ENCODE measurements at places on chromosomes 16 and 17.

DNA sequence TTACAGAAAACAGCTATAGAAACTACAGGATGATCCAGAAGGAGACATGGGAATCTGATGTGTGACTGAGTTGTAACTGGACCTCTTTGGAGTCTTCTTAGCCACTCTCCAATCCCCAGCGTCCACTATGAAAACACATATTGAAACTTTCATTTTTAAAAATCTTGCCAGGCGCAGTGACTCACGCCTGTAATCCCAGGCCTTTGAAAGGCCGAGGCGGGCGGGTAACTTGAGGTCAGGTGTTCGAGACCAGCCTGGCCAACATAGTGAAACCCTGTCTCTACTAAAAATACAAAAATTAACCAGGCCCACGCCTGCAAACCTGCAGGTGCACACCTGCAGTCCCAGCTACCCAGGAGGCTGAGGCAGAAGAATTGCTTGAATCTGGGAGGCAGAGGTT, 53.3 kb downstream of the HIC1 start:
- no peak for DNase-seq

DNA sequence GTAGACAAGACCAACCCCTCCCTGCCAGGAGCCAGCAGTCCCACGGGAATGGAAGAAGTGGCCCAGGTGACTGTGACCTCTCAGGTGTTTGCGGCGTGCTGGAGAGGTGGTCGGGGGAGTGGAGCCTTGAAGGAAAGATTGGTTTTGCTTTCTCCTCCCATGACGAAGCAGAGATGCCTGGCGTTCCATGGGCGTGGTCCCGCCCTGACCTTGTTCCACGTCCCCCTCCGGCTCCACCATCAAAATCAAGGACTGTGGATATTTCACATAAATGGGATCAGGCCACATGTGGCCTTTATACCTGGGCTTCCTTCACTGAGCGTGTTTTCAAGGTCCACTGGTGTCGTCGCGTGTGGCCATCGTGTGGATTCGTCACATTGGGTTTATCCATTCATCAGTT, 270.6 kb upstream of the TNRC6C start:
- DNase-seq, result no peak

DNA sequence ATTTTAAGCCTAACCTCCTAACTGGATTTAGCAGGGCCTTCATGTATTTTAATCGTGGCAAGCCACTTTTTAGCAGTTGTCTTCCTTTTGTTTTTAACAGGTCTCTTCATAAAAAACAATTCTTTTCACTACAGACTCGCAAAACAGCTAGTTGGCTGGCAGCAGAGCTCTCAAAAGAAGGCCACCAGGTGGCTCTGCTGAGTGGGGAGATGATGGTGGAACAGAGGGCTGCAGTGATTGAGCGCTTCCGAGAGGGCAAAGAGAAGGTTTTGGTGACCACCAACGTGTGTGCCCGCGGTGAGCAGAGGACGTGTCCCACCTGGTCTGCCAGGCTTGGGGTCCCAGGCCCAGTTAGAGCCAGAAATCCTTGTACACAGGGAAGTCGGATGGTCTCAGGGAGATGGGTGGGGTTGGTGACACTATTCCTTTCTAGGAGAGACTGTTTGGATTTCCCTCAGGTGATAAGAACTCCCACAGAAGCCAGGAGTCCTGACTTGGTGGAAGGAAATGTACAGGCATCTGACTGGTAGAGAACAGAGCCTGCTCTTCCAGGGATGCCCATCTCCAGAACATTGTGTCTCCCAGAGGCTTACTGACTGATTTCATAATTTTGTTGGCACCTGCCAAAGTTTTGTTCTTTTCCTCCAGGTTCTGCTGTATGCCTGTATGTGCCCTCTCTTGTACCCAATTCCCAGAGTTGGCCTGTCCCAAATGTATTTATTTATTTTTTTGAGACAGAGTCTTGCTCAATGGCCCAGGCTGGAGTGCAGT, 14.9 kb upstream of the DDX19A start:
- no peak for DNase-seq

DNA sequence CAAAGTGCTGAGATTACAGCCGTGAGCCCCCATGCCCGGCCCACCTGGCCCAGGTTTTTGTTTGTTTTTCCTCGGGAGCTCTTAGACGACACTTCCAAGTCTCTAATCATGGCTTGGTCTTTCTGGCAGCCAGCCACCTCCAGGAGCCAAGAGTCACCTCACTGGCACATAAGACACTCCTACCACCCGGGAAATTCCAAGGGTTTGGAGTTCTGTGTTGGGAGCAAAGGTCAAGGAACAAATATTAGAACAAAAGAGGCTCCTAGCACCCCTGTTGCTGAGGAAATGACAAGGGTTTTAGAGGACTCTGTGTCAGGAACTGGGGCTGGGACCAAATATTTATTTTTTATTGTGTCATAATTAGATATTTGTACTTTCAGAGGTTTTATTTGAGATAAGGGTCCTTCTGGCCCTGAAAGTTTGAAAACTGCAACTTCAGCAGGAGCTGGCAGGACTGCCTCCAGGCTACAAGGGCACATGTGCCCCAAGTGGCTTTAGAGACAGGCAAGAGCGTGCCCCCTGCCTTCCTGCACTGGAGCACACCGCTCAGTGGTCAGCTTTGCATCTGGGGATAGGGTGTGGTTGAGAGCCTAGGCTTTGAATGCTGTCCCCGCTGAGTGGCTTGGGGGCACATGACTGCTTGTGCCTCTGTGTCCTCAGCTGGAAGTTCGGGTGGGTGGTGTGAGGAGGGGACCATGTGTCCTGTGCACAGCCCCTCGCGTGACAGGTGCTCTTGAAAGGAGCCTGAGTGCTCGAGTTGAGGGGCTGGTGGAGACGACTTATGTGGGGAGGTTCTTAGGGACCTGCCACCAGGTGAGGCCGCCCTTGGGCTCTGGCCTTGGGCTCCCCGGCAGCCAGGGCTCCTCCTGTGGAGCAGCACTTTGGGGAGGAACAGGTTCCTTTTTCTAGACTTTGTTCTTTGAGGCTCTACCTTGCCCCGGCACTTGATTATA, 29.7 kb downstream of the MGRN1 start:
- no peak for DNase-seq

GRCh38 chr17:82647593-82648164, 565 bp downstream of the WDR45B start:
- peak; percentile 49 for DNase-seq

DNA sequence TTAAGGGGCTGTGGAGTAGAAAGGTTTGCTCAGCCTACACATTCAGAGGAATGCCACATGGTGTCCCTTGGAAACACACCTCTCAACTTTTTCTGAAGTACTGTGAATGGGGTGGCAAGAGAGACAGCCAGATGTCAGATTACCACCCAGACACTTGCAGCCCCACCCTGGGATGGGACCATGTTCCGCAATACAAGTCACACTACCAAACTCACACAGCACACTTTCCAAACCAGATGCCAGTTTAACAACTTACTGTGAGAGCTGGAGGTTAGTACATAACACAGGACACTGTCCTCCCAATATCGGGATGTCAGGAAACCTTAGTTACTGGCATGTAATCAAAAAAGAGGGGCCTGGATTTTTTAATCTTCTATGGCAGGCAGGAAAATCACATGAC, 7.9 kb downstream of the USP7 start:
- DNase-seq, result no peak

DNA sequence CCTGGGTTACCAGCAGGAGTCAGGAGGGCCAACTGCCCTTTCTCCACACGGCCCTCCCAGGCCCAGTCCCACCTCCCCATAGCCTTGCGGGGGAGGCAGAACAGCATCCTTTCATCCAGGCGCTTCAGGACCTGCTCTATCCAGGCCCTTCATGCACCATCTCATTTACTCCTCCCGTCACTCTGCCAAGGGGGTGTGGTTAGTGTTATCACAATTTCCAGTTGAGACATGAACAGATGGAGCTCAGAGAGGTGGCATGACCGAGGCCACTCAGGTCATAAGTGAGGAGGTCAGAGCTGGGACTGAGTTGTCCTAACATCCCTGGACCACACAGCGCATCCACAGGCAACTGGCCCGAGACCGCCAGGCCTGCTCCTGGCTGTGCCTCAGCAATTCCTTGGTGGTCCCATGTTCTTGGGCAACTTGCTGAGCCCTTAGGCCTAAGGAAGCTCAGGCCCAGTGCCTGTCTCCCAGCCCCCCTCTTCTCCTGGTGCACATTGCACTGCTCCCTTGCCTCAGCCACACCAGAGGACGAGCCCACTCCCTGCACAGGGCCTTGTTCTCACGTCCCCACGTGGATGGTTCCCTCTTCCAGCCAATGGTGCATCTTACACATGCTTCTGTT, 23.8 kb downstream of the C17orf100 start:
- DNase-seq, result no peak

- DNase-seq, result no peak
Observed at GRCh38 chr16:24309258-24310142, 53.4 kb downstream of the CACNG3 start.

- DNase-seq, result no peak
Observed at GRCh38 chr16:78001451-78002025, 20.8 kb upstream of the CLEC3A start.

- no peak for DNase-seq
Observed at GRCh38 chr17:1154704-1155103, 25.1 kb downstream of the ABR start.

DNA sequence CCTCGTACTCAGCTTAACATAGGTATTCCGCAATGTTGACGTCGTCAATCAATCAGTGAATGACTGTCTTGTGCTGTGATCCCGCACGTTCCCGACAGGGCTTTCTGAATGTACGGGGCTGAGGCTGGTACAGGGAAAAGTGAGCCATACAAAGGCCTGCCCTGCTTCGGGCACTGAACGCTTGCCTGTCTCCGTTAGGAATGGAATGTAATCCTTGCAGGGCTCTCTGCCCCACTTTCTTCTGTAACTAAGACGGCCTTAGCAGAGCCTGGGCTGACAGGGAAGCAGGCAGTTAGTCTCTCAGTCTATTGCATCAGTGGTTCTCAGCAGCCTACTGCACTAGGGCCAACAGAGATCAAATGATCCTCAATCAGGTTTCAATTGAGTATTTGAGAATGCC, 16.2 kb upstream of the MYH3 start:
- DNase-seq, result no peak

DNA sequence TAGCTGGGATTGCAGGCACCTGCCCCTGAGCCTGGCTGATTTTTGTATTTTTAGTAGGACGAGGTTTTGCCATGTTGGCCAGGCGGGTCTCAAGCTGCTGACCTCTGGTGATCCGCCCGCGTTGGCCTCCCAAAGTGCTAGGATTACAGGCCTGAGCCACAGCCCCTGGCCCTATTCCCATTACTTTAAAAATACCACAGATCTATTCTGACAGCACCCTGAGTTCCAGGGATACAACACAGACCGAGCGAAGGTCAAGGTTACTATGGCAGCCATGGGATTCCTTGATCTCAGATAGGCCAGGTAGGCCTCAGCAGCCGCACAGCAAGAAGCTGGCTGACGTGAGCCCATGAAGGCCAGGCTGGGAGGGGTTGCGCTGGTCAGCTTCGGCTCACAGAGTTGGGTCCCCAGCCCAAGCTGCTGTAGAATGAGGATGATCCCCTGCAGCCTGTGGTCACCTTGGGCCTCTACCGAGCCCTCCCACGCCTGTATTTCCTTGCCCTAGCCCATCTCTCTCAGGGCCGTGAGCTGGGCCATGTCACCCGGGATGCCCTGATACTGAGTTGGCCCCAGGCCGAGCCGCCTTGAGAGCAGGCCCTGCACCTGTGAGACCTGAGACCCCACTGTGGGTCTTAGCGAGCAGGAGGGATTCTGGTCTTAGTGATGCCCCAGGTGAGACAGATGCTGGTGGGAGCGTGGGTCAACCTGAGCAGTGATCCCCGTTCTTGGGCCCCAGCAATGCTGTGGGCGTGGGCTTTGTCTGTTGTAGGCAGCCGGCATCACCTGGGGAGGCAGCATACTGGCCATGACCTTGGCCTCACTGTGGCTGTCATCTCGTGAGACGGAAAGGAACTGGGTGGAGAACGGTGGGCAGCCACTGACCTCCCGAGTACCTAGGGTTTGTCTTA, 16.9 kb upstream of the RNF213 start:
- no peak for DNase-seq

- DNase-seq, result no peak
Observed at GRCh38 chr17:58228679-58229078, 9.6 kb upstream of the MKS1 start.

DNA sequence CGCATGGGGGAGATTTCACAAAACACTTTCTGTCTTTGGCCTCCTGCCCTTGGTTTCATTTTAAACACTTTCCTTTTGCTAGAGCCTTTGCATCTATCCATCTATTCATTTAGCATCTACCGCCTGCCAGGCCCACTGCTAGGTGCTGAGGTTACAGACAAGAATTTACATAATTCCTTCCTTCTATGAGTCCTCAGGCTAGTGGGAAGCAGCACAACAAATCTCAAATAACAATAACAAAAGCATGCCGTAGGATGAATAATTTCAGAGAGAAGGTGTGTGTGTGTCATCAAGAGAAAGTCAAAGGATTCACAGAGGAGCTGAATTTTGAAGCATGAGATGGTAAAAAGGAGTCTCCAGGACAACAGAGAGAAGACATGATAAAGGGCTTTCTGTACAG, 6.1 kb upstream of the SLC46A1 start:
- no peak for DNase-seq

GRCh38 chr17:36994438-36994837, 45.7 kb downstream of the AATF start:
- DNase-seq, result no peak

GRCh38 chr17:35969558-35970380, 11.5 kb downstream of the CCL16 start:
- peak; percentile 49 for DNase-seq

DNA sequence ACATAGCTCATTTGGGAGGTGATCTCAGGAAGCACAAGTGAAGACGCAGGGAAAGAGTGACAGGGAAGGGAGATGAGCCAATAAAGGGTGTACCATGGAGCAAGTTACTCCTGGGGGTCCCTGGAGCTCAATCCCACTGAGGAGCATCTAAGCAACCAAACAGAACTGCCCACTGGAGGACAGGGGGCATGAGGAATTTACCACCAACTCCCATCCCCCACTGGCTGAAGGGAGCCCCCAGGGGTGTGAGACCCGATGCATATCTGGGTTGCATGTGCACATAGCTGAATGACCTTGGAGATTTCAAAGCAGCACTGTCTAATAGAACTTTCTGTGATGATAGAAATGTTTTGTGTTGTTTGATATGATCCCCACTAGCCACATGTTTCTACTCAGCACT, 29.6 kb downstream of the C16orf82 start:
- no peak for DNase-seq

GRCh38 chr16:89534252-89534756, 26.1 kb downstream of the SPG7 start:
- DNase-seq, result no peak

GRCh38 chr16:70255574-70255973, 3.8 kb upstream of the EXOSC6 start:
- DNase-seq, result no peak

- peak; percentile 89 for DNase-seq
Observed at GRCh38 chr16:8660841-8661301, 13.5 kb upstream of the ABAT start.

- DNase-seq, result no peak
Observed at GRCh38 chr17:35084987-35085386, 21.5 kb upstream of the RFFL start.

GRCh38 chr17:17551361-17551760, 40.1 kb downstream of the PEMT start:
- DNase-seq, result peak; percentile 45
